ENCODE measurements at places on chromosomes 3 and 15.

GRCh38 chr3:183541738-183542137, 13.8 kb downstream of the KLHL6 start:
- DNase-seq = no peak

DNA sequence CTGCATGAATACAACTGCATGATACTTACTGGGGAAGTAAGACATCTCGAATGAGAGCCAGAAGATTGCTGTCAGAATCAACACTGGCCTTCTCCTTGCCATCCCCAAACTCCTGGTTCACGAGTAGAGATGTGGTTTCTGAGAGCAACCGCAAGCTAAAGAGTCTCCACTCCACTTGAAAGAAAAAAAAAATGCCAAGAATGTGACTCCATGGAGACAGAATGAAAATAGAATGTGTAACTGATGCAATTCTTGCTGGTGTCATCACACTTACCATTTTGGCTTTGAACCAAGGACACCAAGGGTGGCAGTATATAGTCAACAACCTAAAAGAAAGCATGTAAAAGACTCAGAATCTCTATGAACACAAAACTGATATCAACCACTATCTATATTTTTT, 280.4 kb downstream of the ULK4 start:
- DNase-seq = peak; percentile 91

DNA sequence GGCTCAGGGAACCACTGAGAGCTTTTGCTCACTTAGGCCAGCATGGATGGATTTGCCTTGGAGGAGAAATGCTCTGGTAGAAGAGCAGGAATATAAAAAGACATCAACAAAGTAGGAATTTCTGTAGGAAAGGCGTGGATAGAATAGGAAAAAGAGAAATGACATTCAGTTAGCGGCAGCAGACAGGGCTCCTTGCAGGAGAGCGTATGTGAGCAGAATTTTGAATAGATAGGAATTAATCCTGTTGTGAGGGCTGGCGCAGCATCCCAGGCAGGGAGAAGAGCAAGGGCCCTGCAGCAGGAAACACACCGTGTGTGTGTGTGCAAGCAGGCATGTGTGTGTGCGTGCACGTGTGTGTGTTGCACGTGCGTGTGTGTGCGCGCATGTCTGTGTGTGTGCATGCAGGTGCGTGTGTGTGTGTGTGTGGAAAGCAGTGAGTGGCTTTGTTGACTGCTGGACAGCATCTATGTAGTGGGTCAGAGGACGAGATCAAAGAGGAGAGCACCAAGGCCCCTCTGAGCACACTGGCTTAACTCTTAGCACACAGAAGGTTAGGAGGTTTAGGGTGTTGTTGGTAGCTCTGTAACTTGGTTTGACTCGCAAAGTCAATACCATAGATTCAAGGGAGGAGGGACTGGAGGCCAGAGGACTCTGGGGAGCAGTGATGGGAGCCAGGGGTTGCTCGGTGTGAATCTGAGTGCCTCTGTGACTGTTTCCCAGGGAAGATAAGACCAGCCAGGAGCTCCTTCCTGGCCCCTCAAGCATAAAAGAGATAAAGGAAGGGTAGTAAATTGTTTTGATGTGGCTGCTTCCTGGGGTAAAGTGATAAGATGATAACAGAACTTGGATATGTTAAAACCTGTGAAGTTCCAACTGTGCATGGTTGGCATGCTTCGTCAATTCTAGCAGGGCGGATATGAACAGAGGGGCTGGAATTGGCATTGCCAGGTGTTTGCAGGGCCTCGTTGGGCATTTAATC, 639.5 kb downstream of the NR2F2 start:
- DNase-seq = no peak

DNA sequence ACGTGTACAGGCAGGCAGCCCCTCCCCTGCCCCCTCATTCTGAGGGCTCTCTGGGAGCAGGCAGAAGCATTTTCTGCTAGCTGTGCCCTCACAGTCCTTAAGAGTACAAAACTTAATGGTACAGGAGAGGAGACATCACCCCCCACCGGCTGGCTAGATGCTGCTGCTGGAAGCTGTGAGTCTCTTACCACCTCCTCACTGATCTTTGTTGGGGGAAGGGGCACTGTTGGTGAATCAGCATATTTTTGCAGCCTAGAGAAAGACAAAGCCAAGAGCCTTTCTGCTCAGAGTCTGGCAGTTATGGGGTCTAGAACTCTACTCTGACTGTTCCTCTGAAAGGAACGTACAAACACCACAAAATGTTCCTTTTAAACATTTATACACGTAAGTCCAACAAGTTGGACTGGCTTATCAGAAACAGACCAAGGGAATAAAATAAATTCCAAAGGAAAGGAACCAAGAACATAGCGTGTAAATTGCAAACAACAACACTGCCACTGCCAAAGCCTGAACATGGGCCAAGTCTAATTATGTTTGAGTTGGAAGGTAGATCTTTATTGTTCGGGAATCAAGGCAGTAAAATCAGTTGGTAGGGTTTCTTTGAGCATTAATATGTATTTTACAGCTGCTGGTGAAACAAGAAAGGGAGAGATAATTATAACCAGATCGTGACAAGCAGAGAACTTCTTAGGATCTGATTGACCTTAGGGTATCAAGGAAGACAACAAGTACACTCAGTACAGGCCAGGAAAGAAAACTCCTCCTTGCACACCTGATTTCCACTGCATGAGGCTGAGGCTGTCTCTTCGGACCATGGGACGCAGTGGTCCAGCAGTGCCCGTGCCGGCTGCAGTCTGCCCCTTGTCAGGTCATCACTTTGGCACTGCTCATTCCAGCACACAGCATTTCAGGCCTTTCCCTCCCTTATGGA, 27.4 kb downstream of the CLK3 start:
- DNase-seq = no peak

DNA sequence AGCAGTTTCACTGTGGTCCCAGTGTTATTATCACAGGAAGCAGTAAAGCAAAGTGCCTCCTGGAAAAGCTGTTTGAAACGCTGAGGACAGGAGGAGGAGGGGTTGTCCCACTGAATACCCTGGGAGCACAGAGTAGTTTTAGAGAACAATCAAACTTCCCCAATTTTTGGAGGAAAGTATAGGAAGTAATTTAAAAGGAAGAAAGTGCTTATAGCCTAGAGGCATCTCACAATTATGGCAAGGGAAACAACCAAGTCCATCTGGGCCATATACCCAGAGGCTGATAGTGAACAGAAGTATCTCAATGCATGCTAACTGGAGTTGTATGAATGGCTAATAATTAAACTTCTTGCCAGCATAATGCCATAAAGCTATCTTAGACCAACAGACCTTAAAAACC, 137.2 kb upstream of the EPHA6 start:
- DNase-seq = no peak
